Ammon's horn (tissue), 1 donor: ENCODE measurements at places on chromosomes 6 and 20.

GRCh38 chr6:144544266-144544830 is 259.2 kb downstream of the UTRN start:
- peak; percentile 13 for DNase-seq

DNA sequence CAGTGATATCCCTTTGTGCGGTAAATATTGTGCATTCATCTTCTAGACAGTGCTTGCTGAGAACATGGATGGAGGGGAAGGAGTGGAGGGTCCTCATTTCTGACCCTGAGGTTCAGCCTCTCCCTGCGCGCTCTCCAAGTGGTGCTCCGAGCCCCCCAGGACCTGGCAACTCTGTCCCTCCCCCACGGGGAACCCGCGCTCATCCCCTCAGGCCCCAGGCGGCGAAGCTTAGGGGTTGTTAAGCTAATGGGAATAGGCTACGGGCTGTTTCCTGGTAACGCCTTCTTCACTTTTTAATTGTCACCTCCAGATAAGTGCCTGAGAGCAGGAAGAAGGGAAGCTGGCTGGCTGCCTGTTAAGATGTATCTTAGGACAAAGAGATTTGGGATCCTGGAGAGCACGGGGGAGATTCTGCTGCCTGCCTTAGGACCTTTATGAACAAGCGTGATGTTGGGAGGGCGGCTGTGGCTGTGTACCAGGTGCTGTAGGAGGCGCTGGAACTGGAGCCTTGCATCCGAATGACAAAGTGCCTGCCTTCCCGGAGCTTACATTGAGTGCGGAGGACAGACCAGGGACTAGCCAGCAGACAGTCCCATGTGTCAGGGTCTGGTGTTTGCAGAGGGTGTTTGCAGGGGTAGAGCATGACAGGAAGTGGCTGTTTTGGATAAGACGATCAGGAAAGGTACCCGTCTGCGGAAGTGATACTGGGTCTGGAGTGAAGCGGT is 11.7 kb downstream of the TSHZ2 start:
- no peak for DNase-seq

GRCh38 chr20:7015257-7015656 is 247.8 kb downstream of the BMP2 start:
- no peak for DNase-seq

DNA sequence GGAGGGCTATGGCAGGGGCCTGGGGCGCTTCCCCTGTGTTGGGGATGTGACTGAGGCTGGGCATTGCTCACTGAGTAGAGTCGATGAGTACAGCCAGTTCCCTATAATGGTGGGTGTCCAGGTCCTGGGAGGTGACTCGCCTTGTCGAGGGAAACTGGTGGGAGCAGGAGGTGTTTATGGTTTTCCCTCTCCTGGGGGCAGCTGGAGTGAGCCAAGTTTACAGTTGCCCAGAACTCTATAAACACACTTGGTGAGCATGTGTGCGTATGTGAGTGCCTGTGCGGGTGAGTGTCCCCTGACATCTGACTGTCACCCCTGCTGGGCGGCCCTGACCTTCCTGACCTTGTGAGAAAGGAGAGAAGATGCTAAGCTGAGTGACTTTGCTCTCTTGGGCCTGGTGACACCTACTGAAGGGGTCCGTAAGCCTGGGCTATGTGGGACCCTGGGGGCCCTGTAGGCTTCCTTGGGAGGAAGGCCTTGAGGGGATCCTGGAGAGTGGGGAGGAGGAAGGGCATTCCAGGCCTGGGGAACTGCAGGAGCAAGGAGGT is 65.9 kb downstream of the VEGFA start:
- no peak for DNase-seq

DNA sequence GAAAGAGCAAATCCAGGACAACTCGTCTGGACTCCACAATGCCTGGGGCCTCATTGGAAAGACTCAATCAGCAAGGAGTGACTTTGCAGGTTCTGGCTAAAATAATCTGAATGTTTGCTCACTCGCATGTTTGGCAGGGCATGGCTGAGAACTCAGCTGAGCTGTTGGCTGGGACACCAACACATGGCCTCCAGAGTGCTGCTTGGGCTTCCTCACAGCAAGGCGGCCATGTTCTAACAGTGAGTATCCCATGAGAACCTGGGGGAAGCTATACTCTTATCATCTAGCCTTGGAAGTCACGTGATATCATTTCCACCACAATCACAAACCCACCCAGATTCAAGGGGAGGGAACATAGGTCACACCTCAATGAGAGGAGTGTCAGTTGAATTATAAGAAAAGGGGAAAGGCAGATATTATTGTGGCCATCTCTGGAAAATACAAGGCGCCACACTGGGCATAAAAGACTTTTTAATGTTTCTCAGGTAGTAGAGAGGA is 23.1 kb upstream of the SHLD1 start:
- DNase-seq = no peak

- no peak for DNase-seq
These were observed 115.9 kb downstream of the COL12A1 start for GRCh38 chr6:75089921-75090320.

GRCh38 chr6:139983555-139984276 is 609.3 kb upstream of the CITED2 start:
- DNase-seq = no peak

DNA sequence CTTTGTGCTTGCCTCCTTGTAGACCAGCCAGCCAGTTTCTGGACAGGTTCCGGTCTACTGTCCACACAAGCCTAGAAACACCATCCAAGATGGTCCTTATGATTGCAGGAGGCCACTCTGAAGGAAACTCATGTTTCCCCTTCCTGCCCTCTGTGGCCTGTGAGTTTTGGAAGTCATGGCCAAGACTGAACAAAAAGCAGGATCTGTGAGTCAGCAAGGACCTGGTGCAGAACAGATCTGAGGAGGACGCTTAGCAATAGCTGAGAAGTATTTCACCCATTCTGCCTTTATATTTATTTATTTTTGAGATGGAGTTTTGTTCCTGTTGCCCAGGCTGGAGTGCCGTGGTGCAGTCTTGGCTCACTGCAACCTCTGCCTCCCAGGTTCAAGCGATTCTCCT is 134.6 kb upstream of the EEF1E1 start:
- DNase-seq = no peak

- DNase-seq = peak; percentile 65
These were observed 51.1 kb upstream of the PREP start for GRCh38 chr6:105453968-105454367.

GRCh38 chr20:33337119-33337518 is 54.1 kb downstream of the BPIFB1 start:
- no peak for DNase-seq

GRCh38 chr6:35769211-35769610 is 7.2 kb upstream of the CLPSL2 start:
- no peak for DNase-seq

DNA sequence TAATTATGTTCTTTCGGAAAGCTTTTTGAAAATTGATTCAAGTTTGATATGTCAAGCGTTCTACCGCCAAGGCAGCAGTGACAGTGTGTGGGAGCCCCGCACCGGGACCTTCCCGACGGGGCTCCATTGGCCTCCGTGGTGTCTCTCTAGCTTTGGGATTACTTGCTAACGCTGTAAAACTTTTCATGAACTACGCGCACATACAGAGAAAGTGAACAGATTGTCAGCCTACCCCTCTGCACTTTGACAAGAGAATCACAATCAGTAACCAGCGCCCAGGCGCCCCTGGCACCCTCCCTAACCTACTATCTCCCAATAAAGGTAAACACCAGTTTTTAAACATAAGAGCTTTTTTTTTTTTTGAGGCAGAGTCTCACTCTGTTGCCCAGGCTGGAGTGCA is 274.8 kb downstream of the CDH4 start:
- no peak for DNase-seq

GRCh38 chr20:2713285-2713684 is 20.7 kb downstream of the EBF4 start:
- DNase-seq = no peak

DNA sequence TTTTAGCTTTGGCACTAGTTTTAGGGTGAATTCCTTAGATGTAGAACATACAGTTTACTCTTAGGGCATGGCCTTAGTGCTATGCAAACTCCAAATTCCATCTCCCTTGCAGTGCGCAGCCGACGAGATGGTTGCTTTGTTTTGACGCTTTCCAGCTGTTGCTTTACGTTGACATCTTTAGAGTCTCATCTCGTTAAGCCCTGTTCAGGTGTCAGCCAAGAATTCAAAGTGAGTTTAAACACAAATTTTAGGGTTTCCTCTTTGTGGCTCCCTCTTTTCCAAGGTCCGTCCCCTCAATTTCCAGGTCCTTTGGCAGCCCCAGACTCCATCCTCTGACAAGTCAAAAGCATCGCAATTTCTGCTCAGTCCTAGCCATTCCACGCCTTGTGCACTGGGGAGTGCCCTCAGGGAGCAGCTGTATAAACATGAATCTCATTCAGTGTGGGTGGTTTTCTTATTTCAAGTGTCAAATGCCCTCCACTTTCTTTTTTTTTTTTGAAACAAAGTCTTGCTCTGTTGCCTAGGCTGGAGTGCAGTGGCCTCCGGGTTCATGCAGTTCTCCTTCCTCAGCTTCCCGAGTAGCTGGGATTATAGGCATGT is 14.1 kb upstream of the MAK start:
- no peak for DNase-seq

DNA sequence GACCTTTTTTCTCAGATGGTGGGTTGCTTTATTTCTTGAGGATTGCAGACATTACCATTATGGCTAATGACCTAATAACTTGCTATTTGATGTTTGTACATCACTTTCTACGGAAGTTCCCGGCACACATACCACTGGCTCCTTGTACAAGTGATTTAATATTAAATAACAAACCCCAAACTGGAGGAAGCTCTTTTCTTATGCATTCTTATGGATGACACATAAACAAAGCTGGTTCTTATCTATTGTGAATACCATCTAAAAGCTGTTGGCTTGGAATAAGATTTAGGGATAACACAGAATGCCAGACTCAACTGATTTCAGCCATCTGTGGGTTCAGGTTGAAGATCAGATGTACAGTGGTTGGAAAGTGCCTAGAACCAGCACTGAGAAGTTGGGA is 272.6 kb downstream of the TSHZ2 start:
- no peak for DNase-seq

GRCh38 chr20:44761423-44761822 is 15.8 kb downstream of the KCNK15 start:
- no peak for DNase-seq

DNA sequence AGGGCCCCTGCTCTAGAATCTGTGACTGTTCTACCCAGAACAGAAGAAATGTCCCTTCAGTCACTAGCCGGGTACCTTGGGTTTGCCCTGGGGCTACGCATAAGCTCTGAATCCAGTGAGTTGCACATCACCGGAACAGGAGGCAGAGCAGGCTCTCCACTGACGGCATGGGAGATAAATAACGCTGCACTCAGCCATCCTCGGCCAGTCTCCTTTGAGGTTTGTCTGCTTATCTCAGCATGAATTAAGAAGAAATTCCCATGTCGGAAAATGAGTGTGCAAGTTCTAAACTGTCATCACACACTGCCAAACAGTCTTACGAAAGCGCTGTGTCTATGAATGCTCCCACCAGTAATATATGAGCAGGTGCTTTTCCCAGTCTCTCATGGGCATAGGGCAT is 90.8 kb downstream of the FAM50B start:
- no peak for DNase-seq

DNA sequence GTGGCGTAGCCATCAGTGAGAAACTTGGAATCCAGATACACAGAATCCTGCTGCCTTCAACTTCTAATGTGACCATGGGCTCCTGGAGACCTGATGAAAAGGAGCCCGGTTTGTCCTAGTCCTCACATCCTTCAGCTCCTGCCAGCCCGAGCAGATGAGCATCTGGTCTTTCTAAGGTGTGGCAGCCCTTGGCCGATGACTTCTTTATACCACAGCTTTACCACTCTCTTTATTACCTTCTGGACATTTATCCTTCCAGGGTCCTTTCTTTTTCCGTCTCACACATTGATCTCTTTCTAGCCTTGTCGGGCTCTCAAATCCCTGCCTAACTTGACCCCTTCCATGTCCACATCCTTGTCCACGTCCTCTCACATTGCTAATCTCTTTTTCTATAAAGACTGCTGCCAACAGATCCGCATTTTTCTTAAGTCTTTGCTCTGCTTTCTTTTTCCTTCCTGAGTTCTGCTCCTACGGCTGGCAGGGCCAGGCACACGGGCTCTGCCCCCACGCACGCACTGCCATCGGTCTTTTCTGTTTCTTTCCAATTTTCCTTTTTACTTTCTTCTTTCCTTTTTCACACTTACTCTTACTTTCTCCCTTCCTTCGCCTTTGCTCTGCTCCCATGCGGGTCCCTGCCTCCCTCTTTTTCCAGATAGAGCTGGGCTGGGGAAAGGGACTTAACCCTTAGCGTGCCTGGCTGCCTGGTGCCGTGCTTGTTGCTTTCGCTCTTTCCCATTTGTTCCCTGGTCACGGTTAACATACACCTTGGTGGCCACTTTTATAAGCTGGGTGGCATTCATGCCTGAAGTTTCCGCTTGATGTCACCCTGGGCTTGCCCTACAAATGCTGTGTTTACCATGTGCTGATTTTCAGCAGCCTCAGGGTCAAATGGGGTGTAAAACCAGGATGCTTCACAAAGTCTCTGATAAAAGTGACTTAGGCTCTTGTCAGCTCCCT is 9.4 kb upstream of the GMPR start:
- DNase-seq = no peak

- DNase-seq = no peak
These were observed 189.5 kb upstream of the TENT5A start for GRCh38 chr6:81942067-81942370.

DNA sequence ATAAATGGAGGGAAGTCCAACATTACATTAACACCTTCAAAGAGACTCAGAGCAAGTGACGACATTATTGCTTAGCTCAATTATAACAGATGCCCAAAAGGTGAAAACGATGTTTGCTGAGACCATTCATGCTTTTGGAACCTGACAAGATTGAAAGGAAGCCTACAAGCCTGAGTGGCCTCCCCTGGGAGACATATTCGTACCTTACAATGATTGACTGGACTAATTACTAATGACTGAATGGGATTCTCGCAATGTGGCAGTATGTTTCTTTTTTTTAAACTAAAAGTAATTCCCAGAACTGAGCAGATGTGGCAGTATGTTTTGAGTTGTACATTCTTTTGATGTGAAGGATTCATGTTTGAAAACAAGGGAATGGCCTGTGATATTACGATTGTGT is 49.9 kb downstream of the VEGFA start:
- DNase-seq = no peak

DNA sequence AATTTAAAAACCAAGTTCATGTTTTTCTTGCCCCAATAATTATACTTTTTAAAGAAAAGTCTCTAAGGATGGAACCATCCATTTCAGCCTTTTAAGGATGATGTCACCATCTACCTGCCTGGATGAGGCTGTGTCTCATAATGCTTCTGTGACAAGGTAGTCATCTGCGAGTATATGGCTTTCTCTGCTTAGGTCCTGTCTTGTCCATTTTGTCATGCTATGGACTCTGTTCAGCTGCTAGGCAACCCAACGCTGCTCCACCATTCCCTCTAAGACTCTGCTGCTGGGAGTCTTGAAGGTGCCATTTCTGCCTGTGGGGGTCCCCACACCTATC is 459.8 kb upstream of the RUNX2 start:
- no peak for DNase-seq

GRCh38 chr20:15597306-15597705 is 975.9 kb downstream of the KIF16B start:
- DNase-seq = no peak

DNA sequence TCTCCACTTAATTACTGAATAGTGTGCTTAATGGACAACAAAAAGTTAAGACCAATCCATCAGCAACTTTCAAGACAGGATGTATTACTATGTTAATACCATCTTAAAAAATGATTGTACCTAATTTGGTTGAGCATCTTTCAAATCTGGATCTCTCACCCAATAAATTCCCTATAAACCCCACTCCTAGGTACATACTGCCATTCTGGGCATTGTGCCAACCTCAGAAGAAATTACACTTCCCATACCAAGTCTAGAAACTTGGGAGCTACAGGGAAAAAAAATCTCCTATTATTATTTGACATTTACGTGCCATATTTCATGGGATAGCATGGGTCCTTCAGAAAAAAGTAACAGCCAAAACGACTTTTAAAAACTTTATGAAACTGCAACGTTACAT is 5.1 kb downstream of the SYNCRIP start:
- DNase-seq = no peak
